NCI-H748 treated with DMSO at 0.1 percent for 48 hours (cell line): ENCODE measurements at places on chromosomes 12 and 14.

DNA sequence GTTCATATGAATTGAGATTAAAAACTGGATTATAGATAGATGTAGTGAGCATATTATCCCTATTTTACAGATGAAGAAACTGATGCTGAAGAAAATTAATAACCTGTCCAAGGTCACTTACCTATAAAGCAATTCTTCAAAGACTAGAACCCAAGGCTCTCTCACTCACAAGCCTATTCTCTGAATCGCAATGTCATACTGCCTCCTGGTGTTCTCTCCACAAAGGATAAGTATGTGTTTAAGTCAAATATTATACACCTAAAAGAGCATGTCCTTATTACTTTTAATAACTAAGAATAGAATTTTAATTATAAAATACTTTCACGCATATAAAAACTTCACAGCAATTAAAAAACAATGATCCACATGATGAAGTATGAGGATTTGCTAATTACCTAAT lies 721.3 kb upstream of the USP15 start:
- DNase-seq = peak; percentile 52

GRCh38 chr14:58298477-58299400 lies at the start of gene ARID4A:
Gene ARID4A (plus strand): TSS chr14:58298555. CDS start chr14:58299855, 1,300 bp downstream.
- DNase-seq = no peak

GRCh38 chr12:117733549-117733805 lies 235.3 kb downstream of the KSR2 start:
- DNase-seq = no peak

GRCh38 chr12:66676241-66676640 lies 2.6 kb downstream of the GRIP1 start:
- no peak for DNase-seq

DNA sequence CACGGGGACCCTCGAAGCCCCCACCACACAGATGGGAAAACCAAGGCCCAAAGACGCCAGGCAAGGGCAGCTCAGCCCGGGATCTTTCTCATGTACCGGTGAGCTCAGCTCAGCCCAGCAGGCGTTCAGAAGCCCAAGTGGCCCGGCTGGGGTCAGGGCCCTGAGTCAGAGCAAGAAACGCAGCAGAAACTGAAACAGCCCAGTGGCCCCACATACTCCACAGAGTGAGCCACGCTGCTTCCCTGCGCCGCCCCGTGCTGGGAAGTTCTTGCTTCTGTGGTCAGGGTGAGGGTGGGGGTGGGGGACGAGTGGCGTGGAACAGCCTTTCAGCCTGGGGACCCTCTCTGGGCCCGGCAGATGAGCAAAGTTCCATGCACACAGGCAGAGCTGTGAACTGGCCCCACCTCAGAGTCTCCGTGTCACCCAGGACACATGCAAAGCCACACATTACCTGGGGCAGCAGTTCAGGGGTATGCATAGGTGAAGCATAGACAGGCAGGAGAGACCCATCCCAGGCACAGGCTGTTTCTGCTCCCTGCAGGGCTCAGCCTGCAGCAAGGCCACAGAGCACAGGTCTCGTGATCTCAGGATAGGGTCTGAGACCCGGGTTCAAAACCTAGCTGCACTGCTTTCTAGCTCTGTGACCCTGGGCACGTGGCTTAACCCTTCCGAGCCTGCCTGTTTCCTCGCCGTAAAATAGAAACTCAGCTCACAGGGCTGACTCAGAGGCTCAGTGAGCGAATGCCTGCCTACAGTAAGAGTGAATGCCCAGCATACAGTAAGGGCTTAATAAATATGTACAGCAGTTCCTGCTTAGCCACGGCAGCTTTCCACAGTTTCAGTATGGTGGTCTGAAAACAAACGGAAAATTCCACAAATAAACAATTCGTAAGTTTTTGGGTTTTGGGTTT lies 21.6 kb downstream of the NCOR2 start:
- DNase-seq = no peak

DNA sequence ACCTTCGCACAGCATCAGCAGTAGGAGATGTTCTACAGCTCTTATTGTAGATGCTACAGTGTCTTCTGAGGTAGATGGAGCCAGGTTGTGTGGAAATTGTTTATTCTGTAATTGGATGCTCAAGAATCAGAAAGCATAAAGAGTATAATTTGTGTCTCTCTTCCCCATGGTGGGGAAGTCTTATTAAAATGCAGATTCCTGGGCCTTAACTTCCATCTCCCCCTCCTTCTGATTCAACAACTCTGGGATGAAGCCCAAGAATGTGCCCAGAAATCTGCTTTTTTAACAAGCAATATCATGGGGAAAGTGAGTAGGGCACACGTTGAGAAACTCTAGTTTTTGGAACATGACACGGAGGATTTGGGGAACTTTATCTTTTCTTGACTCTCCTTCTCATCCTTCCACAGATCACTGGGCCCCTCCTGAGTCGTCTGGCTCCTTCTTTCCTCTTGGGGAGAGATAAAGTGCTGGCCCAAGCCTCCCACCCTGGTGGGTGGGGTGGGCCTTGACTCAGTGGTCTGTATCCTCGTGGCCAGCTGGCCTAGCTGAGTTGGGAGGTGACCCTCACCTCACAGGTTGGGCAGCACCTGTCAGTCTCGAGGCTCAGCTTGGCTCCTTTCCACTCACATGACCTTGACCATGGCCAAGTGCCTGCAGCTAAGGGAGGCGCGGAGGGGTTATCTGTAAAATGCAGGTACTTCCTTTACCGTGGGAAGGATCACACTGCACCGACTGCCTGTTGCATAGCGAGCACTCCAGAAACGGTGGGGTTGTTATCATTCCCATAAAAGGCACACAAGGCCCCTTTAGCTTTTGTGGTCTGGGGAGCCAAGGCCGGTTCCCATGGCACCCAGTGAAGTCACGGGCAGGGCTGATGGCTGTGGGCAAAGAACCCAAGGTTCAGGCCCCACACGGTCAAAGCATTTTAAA lies 141.9 kb downstream of the CHST11 start:
- DNase-seq = no peak

DNA sequence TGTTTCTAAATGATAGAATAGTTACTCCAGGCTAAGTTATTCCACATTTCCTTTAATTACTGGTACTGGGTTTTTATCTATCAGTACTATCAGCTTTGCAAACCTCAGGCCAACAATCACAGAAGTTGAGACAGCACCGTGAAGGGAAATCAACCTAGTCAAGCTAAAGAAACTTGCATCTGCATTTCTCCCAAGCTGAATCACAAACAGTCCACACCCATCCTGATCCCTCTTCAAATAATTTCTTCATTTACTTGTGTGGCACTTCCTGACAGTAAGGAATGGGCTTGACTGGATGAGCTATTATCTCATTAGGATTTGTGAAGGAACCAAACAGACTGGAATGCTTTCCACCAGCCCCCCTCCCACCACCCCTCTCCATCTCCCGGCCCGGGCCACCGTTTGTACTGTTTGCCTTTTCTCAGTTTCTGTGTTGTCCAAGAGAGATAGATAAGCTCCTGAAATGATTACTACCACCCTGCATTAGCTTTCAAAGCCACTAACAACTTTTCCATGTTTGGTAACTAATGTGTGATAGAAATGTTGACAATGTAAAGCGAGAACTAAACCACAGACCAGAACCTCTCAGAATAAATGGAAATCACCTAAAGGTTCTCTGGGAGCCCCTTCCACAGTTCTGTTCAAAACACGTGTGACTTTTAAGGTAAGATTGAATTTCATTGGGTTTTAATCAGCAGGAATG lies 236.3 kb downstream of the SLC25A21 start:
- no peak for DNase-seq

DNA sequence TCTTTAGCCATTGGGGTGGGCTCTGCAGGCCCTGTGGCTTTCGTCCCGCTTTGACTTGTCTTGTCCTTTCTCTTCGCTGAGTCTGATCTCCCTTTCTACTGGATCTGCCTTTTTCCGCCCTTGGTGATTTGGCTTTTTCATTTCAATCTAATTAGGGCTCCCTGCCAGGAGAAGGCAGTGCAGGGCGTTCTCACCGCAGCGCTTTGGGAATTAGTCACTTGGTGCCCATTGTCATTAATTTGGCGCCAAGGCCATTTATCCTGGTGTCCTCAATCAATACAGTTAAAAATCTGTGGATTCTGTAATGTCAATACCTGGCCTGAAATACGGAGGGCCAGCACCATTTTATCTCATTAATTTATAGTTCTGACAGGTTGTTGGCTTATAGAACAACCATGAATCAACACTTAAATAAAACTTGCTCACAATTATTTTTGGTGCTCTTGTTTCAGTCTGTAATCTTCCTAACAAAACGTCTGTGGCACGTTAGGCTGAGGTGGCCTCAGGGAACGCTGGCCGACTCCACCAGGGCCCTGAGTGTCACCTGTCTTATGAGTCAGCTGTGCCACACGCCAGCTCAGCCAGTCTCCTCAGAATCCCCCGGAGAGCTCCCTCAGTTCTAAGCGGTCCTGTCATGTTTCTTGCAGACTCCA lies 115.7 kb downstream of the BEGAIN start:
- no peak for DNase-seq

GRCh38 chr12:5912437-5913334 lies 32.4 kb downstream of the ANO2 start:
- DNase-seq = no peak

- DNase-seq = no peak
These were observed 48.3 kb downstream of the HNRNPC start for GRCh38 chr14:21220874-21221477.

DNA sequence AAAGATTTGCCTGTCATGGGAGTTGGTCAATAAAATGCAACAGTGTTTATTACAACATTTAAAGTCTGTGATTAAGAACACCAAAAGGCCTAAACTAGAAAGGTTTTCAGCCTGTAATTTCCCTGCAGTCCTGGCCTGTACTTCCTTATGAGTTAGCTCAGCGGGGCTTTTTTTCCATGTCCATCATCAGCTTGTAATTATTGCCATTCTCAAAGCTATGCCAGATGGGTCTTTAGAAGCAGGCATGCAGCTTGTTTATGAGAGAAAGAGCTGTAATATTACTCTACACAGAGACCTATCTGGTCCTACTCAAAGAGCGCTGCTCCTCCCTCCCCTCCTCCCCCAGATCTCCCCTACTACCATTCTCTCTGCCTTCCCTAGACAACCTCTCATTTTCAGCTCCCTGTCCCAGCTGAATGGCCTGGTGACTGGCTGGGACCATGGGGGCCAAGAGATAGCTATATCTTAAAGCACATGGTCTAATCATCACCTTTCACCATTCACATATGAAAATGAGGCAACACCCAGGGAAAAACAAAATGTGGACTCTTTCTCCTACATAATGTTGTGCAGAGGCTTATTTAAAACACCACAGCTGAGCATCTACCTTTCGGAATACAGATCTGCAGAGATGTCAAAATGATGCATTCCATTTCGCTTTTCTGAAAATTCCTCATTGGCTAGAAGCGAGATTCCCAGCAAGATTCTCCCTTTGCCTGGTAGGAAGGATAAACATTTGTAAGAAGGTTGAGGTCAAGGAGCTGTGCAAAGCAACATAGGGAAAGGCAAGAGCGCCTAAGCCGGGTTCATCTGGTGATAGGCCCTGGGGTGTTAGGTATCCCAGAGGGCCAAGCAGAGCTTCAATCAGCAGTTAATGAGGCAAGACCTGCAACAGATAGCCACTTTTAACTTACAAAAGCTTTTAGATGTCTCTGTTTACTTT lies 209.7 kb upstream of the CDKN3 start:
- no peak for DNase-seq

- DNase-seq = no peak
These were observed 785 bp upstream of the NIN start for GRCh38 chr14:50831726-50832168.

DNA sequence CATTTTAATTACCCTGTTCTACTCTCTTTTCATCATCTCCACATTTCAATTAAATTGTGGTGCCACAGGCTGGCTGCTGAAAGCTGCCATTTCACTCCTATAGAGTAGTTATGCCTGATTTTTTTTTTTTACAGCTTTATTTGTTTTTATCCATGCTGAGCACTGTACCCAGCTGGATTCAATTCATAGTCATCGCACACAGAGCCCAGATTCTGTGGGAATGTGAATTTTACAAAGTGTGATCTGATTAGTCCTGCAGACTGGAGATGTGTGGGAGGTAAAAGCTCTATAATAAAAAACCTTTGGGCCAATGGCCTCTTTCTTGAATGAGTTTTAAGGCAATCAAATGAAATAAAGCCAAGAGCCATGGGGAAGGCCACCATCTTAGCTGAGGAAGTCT lies 190.2 kb downstream of the ANO4 start:
- DNase-seq = no peak

GRCh38 chr14:65110525-65110924 lies 8.2 kb upstream of the MAX start:
- DNase-seq = no peak

GRCh38 chr14:69708049-69708448 lies 58.9 kb upstream of the SRSF5 start:
- DNase-seq = no peak

DNA sequence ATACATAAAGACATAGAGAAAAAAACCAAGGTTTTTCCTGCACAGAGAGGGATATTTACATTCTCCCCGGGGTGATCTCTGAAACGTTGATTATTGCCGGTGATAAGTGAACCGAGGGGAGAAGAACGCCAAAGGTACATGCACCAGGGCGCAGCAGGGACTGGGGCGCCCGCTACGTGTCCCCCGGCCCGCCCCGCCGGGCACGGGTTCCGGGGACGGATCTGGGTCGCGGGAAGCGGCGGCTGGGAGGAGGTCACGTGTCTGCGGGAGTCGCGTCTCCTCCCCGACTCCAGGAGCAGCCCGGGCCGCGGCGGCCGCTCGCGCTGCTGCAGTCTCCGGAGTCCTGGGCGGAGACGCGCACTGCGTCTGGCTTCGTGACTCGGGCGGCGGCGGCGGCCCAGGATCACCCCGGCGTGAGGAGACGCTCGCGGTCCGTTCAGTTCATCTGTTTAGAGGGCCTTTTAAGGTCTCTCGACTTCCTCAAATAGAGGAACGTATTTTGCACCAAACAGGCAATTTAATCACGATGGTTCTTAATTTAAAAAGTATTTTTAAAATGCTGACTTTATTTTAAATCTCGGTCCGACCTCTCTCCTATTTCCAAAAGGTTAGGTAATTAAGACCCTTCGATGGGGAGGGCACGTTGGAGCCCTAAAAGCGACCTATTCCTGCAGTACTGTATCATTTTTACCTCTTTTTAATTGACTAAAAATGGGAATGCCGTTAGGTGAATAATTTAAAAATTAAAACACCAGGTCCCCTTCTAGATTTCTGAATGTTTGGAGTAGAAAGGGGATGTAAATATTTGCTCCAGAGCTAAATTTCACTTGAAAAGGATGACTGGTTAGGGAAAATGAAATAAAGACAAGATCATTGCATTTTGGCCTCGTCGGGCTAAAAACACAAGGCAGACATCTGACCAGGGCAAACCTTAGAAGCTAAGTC lies 1.8 kb upstream of the BHLHE41 start:
- peak; percentile 17 for DNase-seq

- DNase-seq = peak; percentile 81
These were observed at the start of gene APPL2 for GRCh38 chr12:105235732-105236476. Gene APPL2 (minus strand): TSS chr12:105236174. CDS start chr12:105236012, 162 bp downstream.

DNA sequence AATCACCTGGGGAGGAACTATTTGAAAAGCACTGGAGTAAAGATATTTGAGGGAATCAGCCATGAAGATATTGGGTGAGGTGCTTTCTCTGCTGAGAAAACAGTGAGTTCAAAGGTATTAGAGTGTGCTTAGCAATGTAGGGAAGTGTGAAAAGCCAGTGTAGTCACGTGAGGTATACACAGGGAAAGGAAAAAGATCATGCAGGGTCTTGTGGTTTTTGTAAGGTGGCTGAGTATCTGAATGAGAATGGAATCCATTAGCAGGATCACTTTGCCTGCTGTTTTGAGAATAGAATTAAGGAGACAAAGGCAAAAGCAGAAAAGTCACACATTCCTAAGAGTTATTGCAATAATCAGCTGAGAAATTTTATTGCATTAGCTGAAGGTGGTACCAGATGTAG lies 193.0 kb downstream of the PIK3C2G start:
- no peak for DNase-seq
